ENCODE measurements at places on chromosomes 4 and X. TPM values are rescaled to one million over a fixed set of nuclear protein-coding genes. Genes with fewer than 3 reads are reported as not detected.
A peak's percentile ranks its signal among the peaks of the same experiment; 100 is the strongest.

GLRA3 gene
- total RNA-seq = not detected

MAGEB2 gene
- total RNA-seq = not detected

SYTL4 gene
- 3.2 TPM for total RNA-seq

JCHAIN gene
- not detected for total RNA-seq

DNA sequence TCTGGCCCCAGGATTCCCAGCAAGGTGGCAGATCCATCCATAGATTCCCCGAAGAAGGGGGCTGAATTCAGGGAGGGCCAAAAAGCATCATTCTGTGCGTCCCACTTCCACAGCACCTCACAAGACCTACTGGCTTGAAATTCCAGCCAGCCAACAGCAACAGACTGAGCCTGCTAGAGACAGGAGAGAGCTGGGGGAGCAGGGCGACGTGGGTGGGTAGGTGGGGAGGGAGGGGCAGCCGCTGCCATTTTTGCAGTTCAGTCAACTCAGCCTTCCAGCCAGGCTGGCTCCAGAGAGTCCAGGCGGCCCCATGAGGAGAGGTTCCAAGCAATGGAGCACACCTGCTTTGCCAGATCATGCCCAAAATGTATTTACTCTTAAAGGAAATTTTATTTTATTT, 117.6 kb upstream of the DCAF12L1 start:
- no peak for DNase-seq

DNA sequence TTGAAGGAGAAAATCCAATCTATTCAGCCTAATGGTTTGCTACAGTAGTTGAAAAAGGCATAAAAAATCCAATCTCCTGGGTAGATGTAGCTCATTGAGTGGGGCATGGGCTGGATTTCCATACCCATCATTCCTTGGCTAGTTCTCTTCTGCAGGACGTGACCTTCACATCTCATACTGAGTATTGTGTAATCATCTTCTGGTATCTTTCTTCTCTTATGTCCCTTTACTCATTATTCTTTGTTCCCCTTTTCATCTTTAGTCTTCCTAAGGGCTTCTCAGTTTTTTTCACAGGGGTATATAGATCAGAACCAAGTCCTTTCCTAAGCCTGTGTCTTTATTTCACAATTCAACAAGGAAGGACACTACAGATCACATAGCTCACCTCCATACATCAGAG, 727.6 kb upstream of the MAGEB2 start:
- no peak for DNase-seq

DNA sequence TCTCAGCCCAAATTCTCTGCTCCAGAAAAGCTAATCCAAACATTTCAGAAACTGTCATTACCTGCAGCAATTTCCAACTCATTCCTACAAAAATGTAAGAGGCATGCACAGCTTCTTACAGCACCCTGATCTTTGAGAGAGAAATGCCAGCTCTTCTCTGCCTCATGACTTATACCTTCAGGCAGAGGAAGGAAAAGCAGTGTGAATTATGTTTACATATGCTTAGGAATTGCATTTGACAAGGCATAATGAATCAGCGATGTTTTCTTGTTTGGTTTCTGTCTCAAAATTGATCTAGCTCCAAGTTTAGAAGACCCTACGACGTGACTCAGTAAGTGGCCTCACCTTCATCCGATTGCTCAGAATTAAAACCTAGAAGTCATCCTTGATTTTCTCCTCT, 21.8 kb upstream of the AGA start:
- DNase-seq = no peak

- DNase-seq = no peak
Measured at GRCh38 chr4:2245787-2246275, 3.9 kb upstream of the HAUS3 start.

- DNase-seq = no peak
Measured at GRCh38 chrX:12115377-12115776, 22.9 kb upstream of the FRMPD4 start.

DNA sequence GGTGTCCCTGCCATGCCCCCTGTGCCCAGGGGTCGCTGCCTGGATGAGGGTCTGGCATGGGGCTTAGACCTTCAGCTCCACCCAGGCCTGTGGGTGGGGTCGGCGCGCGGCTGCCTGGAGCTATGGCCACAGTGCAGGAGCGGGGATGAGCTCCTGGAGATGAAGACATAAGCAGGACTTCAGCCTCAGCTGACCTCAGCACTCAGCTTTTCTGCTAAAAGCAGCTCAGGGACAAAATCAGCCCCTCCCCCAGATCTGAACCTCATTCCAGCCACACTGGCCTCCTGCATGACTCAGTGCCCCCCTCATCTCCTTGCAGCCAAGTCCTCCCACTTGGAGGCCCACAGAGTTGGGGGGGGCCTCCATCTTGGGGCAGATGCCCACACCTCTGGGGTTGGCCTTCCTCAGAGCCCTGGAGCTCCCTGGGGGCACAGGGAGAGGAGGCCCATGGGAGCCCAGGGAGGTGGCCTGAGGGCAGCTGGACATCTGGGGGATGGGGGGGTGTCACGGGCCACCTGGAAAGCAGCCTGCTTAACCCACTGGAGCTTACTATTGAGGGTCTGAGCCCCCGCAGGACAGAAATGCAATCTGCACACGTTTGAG, 19.4 kb upstream of the CPLX1 start:
- peak; percentile 7 for DNase-seq

- no peak for DNase-seq
Measured at GRCh38 chr4:70701271-70701670, 12.9 kb downstream of the UTP3 start.

GRCh38 chrX:69564665-69565064, 51.2 kb upstream of the EDA start:
- no peak for DNase-seq

GRCh38 chr4:23686169-23686897, 203.5 kb downstream of the PPARGC1A start:
- DNase-seq = no peak

- no peak for DNase-seq
Measured at GRCh38 chr4:48024522-48024921, 8.0 kb downstream of the NIPAL1 start.

DNA sequence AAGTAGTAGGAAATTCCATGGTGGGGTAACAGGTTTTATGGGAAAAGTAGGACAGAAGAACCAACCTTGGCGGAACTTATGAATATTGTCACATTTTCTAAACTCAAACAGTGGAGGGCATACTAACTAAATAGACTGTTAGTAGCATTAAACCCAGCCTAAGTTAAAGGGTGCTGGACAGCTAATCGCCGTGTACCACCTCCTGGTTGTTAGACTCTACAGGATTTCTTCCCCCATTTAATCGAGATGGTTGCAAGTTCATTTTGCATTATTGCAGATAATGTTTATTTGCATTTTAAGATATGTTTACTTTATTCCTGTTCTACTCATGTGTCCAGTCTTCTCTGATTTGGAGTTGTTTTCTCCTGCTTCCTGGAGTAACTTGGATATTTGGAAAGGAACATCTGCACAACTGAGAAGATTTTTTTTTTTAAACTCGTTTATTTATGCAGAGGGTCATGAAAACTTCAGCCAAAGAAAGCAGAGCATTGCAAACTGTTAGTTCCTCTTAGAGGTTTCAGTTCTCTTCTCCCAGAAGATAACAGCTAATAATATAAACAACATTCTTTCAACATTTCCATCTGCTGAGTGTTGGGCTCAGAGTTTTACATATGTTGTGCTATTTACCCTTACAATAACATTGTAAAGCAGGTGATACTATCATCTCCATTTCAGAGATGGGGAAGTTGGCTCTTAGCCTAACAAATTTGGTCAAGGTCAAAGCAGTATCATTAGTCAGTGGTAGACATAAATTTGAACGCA, 51.5 kb upstream of the TBC1D9 start:
- no peak for DNase-seq

DNA sequence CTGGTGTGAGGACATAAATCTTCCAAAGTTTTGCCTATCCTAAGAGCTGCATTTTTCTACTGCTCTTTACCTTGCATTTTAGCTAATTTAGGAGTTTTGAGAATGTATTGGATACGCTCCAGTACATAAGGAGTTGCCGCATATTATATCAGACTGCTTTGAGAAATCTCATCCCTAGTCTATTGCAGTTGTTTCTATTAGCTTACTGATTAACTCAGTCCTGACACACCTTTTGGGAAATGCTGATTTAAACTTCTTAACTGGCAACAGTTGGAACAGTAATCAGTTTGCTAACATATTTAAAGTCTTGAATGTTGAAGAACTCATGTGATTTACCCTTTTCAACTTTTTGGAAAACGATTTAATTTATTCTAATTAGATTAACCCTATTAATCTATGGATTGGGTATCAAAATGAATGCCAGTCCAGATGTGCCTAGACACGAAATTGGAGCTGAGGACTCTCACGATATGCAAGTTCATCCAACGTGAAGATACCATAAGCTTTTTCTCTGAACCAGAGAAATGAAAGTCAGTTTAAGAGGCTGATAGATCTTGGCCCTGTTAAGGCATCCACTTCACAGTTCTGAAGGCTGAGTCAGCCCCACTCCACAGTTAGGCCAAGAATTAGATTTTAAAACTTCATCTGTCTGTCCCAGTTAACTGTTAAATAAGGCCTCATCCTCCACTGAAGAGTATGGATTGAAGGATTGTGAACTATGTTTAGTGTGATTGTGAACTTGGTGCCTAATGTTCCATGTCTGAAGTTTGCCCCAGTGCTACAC, 90.0 kb downstream of the MAOA start:
- DNase-seq = no peak

DNA sequence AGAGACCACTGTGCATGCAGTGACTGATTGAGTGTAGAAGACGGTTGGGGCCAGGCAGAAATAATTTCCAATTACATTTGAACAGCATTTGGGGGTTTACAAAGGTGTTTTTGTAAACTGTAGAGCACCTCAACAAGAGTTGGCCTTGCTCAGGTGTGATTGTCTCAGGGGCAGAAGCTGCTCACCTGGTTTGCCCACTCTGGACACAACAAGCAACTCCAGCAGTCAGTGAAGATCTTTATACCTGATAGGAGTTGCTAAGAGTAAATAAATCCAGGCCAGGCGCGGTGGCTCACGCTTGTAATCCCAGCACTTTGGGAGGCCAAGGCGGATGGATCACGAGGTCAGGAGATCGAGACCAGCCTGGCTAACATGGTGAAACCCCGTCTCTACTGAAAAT, 221.3 kb downstream of the RAB28 start:
- DNase-seq = no peak

DNA sequence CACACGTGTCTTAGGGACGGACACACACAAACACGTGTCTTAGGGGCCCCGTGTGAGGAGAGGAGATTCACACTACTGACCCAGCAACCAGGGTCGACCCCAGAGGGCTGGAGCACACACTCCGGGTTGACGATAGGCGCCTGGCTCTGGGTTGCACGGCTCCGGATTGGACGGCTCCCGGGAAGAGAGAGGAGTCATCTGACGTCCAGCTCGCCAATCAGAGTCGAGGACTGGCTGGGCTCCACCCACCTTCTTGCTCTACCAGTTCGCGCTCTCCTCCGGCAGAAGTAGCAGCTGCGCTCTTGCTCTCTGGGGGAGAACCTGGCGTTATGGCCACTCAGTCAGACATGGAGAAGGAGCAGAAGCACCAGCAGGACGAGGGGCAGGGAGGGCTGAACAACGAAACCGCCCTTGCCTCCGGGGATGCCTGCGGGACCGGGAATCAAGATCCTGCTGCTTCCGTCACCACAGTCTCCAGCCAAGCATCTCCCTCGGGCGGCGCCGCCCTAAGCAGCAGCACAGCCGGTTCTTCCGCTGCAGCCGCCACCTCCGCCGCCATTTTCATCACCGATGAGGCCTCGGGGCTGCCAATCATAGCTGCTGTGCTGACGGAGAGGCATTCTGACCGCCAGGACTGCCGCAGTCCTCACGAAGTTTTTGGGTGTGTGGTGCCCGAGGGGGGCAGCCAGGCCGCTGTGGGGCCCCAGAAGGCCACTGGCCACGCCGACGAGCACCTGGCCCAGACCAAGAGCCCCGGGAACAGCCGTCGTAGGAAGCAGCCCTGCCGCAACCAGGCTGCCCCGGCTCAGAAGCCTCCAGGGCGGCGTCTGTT, 74.3 kb downstream of the NUDT10 start:
- DNase-seq = no peak

- peak; percentile 60 for DNase-seq
Measured at GRCh38 chr4:25925486-25926201, 11.6 kb downstream of the SMIM20 start.

DNA sequence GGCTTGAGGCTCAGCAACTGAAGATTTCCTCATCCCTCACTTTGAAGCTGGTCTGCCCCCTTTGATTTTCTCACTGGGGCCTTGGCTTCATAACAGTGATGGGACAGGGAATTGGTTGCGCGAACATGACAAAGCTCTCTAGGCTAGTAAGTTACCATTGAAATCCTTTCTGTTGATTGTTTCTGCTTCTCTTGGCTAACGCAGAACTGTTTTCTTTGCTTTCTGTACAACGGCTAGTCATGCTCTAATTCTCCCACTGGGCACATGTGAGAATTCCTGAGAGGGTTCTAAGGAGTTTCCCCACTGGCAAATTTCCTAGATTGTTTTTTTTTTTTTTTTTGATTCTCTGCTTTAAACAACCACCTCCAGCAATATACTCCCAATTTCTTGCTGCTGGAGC, 738.6 kb downstream of the PCDH7 start:
- no peak for DNase-seq

GRCh38 chr4:48296365-48296764, 26.7 kb upstream of the TEC start:
- no peak for DNase-seq

GRCh38 chrX:25755194-25755593, 382.9 kb upstream of the MAGEB18 start:
- no peak for DNase-seq

DNA sequence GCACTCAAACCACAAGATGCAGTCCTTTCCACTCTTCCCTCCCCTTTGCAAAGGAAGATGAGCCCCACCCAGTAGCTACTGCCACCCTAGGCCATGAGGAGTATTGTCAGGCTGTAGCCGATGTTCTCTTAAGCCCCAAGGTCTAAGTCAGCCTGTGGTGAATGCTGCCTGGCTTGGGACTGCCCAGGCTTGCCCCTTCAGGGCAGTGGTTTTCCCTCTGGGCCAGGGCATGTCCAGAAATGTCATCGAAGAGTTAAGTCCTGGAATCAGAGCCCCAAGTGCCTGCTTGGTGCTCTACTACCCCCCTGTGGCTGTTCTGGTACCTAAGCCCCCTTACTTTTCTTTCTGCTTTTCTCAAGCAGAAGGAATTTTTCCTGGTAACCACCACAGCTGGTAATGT, 11.8 kb upstream of the PGK1 start:
- peak; percentile 68 for DNase-seq

GRCh38 chr4:156824451-156825060, 147.0 kb downstream of the PDGFC start:
- no peak for DNase-seq

GRCh38 chr4:41541687-41542094, 3.7 kb downstream of the LIMCH1 start:
- no peak for DNase-seq

Measured in LHCN-M2 (cell line).